Germinal center (tissue), 1 donor: ENCODE measurements at places on chromosomes 2 and 18.

DNA sequence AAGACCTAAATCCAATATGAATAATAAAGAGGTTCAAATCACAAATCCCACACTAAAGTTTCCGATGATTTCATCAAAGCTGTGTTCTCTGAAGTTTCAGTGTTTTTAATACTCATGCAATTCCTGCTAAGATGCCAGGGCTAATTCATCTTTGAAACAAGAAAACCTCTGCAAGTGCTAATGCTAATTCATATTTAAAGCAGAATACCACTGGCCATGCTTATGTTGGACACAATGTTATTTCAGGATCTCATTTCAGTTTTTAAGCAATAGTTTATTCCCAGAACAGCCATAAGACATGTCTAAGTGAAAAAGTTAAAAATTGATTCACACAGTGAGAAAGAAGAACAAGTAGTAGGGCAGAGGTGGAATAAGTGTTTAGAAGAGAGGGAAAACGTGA is 62.8 kb downstream of the GRB14 start:
- no peak for DNase-seq

GRCh38 chr2:207244971-207245925 is 79.5 kb upstream of the KLF7 start:
- no peak for DNase-seq

GRCh38 chr18:76475450-76476194 is 19.4 kb downstream of the ZNF516 start:
- no peak for DNase-seq

- DNase-seq: no peak
Measured at GRCh38 chr2:190417045-190417842, 9.1 kb downstream of the MFSD6 start.

GRCh38 chr2:164717000-164717803 is 95.9 kb upstream of the GRB14 start:
- DNase-seq: no peak

GRCh38 chr2:12436483-12436882 is 280.3 kb upstream of the TRIB2 start:
- no peak for DNase-seq

- DNase-seq: no peak
Measured at GRCh38 chr2:216370961-216371712, 1.1 kb downstream of the MARCHF4 start.
